ENCODE measurements at places on chromosomes 2 and 18. TPM values are rescaled to one million over a fixed set of nuclear protein-coding genes. Genes with fewer than 3 reads are reported as not detected.

The KIF1A gene
- 1.7 TPM for total RNA-seq

The SMYD1 gene
- total RNA-seq: 14.6 TPM

The CBLN2 gene
- total RNA-seq: not detected

The ATP6V1C2 gene
- total RNA-seq: not detected

The NCKAP5 gene
- total RNA-seq: 1.8 TPM

The OR6B2 gene
- not detected for total RNA-seq

The FBXO15 gene
- total RNA-seq: not detected

The NCL gene
- total RNA-seq: 120 TPM

The PARD6G gene
- 5.4 TPM for total RNA-seq

The POMC gene
- total RNA-seq: 12.4 TPM

The MPP4 gene
- total RNA-seq: not detected

The RAD51AP2 gene
- total RNA-seq: not detected
